Activated naive CD4-positive, alpha-beta T cell treated with anti-CD3 and anti-CD28 coated beads, Interleukin-2, amount 50 U/mL, for 16 hours (primary cell): ENCODE measurements at places on chromosomes 2 and 18.

DNA sequence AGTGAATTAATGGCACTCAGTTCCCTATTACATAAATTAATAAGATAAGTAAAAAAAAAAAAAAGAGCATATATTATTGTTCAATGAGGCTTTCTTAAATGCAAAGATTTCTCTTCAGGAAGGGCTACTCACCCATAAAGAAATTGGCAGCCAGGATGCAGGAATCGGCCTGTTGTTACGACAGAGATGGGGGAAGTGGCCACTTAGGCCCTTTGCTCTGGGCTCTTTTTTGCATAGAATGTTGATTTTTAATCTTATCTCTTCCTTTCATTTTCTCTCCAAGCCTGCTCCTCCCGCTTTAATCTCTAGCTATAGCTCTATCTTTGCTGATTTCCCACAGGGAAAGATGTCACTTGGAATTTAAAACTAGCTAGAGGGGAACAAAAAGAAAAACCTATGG is 391.8 kb upstream of the CRIM1 start:
- DNase-seq = no peak

DNA sequence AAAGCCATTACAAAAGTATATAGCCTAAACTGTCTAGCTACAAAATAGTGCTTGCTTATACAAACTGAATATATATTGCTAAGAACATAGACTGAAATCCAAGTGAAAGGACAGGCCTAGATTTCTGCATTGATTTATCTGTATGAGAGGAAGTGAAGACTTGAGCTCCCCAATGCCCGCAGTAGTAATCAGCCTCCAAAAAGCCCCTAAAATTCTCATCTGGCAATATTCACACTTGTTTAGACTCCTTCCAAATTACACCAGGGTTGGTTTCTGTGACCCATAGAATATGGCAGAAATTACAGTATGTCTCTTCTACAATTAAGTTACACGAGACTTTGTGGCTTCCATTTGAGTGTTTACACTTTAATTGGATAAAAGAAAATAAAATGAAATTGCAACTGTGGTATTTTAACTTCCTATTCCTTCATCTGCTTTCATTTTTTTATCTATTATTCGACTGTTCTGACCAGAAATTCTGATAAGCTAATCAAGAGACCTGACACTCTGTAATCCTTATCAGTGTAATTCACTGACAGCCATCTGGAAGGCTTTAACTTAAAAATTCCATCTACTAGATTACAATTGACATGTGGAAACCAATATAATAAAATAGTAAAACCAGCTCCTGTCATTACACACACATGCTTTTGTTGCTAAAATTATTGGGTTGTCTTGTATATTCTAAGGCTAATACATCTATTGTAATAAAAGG is 21.1 kb downstream of the ABCB11 start:
- no peak for DNase-seq

GRCh38 chr2:64019975-64020528 is 824 bp upstream of the VPS54 start:
- no peak for DNase-seq

DNA sequence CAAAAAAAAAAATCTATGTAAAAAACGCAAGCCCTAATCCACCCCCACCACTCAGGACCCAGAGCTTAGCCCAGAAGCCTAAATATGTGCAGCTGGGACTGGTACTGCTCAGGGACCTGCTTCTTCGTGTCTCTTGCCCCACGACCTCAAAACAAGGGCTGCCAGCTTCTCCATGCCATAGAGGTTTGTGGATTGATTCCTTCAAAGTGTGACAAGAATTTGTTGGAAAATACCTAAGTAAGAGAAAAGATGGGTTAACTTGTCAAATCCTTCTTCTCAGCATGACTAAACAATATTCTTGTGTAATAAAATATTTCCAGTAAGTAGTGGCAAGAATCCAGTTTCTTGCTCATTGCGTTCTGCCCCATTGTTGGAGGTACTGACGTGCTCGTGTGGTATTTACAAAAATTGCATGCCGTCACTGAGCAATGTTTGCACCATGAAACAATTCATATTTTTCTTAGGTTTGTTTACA is 825 bp upstream of the SCYGR1 start:
- no peak for DNase-seq

GRCh38 chr2:182845794-182846417 is 20.5 kb downstream of the FRZB start:
- DNase-seq = no peak

DNA sequence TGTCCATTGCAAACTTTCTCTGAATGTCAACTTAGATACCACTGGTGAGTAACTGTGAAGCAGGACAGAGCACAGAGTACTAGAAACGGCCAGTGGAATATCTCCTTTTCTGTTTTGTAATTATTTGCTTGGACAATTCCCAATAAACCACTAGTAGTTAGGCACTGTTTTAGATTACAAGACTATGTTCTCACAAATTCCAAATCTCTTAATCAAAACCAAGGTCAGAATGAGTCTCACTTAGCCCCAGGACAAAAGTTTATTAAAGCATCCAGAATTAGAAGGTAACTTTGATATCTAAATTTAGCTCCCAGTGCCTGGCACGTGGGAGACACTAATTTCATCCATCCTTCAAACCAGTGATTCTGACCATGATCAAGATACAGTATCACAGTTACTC is 89.0 kb downstream of the ZNF521 start:
- no peak for DNase-seq

GRCh38 chr2:29719639-29720038 is 201.7 kb downstream of the ALK start:
- no peak for DNase-seq

DNA sequence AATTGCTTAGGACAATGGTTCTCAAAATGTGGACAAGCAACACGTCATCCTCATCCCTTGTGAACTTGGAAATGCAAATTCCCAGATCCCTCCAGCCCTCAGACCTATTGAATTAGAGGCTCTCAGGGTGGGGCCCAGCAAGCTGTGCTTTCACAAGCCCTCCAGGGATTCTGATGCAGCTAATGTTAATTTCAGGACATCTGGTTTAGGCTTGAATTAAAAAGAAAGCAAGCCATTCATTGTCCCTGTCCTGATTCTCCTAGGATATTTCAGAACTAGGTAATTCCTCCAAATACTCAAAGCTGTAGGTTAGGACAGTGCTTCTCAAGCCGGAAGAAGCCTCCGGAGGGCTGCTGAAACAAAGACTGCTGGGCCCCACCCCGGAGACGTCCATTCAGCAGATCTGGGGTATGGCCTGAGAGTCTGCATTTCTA is 26.0 kb upstream of the GLI2 start:
- DNase-seq = no peak

DNA sequence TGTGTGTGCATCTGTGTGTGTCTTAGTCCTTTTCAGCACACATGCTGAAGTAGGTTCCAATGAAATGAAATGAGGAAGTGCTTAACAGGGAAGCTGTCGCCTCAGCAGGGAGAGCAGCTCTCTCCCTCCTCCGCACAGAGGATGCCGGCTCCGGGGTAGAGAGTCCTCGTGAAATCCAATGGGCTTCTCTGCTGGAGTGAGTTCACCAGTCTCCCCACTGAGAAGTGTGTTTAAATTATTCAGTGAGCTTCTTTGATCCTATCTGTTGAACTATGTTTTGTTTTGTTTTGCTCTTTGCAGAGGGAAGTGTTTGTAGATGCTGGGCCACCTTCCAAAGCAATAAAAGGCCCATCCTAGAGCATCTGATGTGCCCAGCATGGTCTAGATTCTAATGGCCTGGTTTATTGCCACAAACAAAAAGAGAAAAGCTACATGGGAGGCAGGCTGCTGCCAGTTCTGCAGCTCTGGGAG is 6.7 kb downstream of the PPP1R7 start:
- DNase-seq = no peak

DNA sequence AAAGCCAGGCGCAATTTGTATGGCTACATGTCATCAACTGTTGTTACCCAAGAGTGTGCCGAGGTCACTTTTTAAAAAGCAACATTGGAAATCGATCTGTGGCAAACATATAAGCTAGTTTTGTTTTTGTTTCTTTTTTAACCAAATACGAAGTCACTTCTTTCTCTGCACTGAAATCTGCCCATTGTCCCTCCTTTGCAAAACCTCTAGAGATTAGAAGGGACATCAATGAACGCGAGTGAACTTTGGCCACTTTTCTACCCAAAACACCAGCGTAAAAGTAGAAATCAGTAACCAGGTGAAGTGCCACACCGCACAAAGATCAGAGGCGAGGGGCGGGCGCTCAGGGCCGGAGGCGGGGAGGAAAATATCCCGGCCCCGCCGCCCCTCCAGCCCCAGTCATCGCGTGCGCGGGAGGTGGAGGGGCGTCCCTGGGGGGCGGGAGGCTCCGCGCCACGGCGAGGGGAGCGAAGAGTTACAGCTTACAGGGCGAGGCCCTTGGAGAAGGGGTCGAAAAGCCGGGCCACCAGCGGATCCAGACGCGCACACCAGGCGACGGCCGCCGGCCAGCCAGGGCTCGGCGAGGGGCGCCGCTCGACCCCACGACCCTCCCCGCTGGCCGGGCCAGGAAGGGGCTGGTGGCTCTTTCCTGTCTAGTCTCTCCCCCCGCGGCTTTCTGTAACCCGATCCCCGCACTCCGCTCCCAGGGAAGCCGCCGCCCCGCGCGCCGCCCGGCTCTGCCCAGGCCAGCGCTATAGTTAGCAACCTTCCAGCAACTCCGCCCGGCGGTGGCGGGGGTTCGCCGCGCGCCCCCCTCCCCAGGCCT is 993 bp downstream of the RBMS1 start:
- DNase-seq = peak; percentile 72

- DNase-seq = no peak
Measured at GRCh38 chr2:161983866-161984265, 90.1 kb downstream of the DPP4 start.

DNA sequence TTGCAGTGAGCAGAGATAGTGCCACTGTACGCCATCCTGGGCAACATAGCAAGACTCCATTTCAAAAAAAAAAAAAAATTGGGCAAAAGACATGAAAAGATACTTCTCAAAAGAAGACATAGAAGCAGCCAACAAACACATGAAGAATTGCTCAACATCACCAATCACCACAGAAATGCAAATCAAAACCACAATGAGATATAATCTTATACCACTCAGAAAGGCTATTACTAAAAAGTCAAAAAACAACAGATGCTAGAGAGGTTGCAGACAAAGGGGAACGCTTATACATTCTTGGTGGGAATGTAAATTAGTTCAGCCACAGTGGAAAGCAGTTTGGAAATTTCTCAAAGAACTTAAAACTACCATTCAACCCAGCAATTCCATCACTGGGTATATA is 43.1 kb upstream of the CHAC2 start:
- DNase-seq = no peak

- no peak for DNase-seq
Measured at GRCh38 chr2:43262951-43263350, 36.5 kb upstream of the ZFP36L2 start.

DNA sequence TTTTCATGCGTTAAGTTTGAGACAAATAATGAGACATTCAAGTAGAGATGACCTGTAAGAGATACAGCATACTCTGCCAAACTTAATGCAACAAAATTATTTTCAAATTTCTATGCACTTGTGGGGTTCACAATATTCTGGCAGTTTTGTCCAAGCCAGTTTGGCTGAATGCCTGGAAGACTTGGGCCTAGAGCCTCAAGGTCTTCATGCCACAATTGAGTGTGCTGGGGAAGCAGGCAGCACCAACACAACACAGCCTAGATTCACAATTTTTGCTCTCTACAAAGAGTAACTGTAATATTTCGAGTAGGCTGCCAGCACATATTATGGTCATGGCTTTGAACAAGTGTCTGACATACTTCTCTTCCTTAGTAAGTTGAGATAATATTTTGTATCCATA is 461.4 kb upstream of the SPHKAP start:
- no peak for DNase-seq

DNA sequence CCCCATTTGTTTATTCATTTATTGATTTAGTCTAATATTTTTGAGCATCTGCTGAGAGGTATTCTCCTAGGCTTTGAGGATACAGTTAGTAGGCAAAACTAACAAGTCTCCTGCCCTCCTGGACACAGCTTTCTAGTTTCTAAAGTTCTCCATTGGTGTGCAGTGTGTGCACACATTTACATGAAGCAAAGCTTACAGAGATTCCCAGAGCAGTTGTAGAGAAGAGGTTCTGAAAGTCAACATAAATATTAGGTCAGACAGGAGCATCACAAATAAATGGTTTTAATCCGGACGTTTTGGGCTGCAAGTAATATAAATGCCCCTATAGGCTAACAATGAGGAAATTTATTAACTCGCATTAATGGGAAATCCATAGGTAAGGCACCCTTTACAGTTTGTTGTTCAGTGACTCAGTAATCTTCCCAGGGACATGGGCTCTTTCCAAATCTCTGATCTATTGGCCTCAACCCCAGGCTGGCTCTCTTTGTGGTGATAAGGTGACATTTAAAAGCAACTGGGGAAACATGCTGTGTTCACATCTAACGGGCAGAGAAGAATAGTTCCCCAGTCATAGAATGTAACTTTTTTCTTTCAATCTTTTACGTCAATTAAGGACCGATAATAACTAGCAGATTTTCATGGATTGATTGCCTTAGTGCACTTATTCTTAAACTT is 407.2 kb downstream of the PTPRM start:
- no peak for DNase-seq

DNA sequence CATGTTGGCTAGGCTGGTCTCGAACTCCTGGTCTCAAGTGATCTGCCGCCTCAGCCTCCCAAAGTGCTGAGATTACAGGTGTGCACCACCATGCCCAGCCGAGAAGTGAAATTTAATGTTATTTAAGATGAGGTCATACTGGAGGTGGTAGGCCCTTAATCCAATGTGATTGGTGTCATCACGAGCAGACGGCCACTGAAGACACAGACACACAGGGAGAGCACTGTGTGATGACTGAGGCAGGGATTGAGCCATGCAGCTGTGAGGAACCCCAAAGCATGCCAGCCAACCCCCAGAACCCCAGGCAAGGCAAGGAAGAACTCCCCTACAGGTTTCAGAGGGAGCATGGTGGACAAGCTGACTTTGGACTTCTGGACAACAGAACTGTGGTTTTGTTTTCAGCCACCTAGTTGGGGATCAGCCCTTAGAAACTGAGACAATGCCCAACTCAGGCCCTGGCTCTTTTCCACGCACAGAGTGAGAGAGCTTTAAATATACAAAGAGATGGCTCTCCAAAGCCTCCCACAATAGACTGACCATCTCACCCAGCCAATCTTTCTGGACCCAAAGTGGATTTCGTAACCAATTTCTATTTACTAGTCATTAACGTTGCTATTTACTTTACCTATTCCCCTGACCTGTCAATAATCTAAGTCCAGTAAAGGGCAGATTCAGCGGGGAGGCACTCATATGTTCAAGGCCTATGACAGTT is 34.2 kb downstream of the TBC1D8 start:
- no peak for DNase-seq

- no peak for DNase-seq
Measured at GRCh38 chr2:119599384-119599783, 55.1 kb downstream of the CFAP221 start.

GRCh38 chr2:27724905-27725701 is 46.4 kb upstream of the MRPL33 start:
- no peak for DNase-seq

DNA sequence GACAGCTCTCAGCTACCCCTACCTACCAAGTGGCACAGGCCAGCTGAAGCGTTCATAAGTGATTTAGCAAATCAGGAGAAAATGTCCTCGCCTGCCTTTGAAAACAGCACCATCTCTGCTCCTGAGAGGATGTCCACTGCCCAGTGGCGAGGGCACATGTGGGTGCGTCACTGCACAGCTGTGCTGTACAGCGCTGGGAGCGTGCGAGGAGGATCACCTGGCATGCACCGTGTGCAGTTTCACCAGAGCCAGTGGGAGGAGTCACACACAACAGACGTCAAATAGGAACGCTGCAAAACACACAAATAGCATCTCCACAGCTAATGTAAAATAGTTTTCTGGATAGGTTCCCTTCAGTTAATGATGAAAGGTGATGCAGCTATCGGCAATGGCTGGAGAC is 154.1 kb downstream of the HDAC4 start:
- no peak for DNase-seq

- no peak for DNase-seq
Measured at GRCh38 chr2:36044411-36044810, 311.2 kb upstream of the CRIM1 start.
